ENCODE measurements at places on chromosomes 4 and X.

- no peak for DNase-seq
Observed at GRCh38 chr4:7533267-7533666, 98.5 kb upstream of the PSAPL1 start.

DNA sequence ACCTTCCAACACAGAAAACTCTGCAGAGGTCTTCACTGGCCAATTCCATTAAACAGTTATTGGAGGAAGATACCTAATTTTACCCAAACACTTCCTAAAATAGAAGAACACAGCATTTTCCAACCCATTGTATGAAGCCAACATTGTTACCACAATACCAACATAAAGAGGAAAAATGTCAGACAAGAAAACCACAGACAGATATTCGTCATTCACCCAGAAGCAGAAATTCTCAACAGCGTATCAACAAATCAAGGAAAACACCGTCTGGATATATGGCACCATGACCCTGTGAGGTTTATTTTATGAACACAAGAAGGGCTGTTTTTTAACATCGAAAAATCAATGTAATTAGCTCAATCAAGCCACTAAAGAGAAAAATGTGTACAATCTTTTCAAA lies 255.6 kb downstream of the ASMT start:
- DNase-seq, result no peak

DNA sequence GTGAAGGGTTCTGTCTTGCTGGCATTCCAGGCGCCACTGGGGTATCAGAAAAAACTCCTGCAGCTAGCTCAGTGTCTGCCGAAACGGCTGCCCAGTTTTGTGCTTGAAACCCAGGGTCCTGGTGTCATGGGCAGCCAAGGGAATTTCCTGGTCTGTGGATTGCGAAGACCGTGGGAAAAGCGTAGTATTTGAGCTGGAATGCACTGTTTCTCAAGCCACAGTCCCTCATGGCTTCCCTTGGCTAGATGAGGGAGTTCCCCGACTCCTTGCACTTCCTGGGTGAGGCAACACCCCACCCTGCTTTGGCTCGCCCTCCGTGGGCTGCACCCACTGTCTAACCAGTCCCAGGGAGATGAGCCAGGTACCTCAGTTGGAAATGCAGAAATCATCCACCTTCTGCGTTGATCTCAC lies 40.1 kb downstream of the NOP14 start:
- no peak for DNase-seq

- DNase-seq, result no peak
Observed at GRCh38 chrX:132415012-132415411, 73.8 kb downstream of the MBNL3 start.

DNA sequence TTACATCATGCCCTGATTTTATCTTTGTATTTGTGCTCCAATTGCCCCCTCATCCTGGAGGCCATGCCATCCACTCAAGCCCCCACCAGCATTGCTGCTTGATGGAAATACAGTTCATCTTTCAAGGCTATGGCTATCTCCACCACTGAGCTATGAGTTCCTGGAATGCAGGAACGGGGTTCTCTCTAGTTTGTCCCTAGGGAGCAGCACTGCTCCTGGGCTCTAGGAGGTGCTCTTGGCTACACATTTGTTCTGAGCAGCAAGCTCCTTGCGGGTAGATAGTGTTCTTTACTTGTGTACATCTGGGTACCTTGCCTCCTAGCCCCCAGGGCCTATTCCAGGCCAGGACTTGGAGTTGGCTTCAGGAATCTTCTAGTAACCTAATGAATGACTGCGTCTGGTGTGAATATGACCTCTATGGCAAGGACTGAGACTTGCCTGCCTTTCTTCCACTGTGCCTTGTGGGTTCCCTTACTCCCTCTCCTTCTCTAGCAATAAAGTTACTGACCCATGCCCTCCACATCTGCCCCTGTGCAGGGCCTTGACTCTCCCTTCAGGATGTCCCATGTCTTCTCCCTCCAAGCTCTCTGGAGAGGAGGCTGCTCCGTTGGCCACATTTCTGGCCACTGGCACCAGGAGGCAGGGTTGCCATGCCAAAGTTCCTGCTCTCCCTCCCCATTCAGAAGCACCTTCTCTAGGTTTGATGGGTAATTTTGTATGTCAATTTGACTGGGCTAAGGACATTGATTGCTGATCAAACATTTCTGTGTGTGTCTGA lies 7.6 kb downstream of the CITED1 start:
- no peak for DNase-seq

Measured in stimulated activated CD4-positive, alpha-beta T cell treated with anti-CD3 and anti-CD28 coated beads, Interleukin-15, amount 100 ng/mL, for 1 hour (primary cell).